PC-3 (cell line): ENCODE measurements at places on chromosomes 11 and 22. TPM values are rescaled to one million over a fixed set of nuclear protein-coding genes. Genes with fewer than 3 reads are reported as not detected.

Gene CENPM
- 75.9 and 77.5 TPM in 2 replicates for total RNA-seq

Gene RFPL3
- not detected in 2 replicates for total RNA-seq

Gene AHNAK
- 287 and 383 TPM in 2 replicates for total RNA-seq

Gene CLMP
- total RNA-seq = 30.4 and 33.0 TPM in 2 replicates

Gene TH
- total RNA-seq = 8.3 and 11.2 TPM in 2 replicates

Gene OR2AG2
- total RNA-seq = 0.15 TPM in 1 of 2 replicates, not detected in the other

Gene MYRF
- total RNA-seq = 5.1 and 7.0 TPM in 2 replicates

Gene PRODH
- total RNA-seq = 0.84 and 2.0 TPM in 2 replicates

Gene ASRGL1
- total RNA-seq = 26.6 and 49.8 TPM in 2 replicates

Gene SYCE3
- 1.3 TPM in 1 of 2 replicates, not detected in the other for total RNA-seq

Gene MYOD1
- total RNA-seq = not detected in 2 replicates

Gene CNIH2
- 2.2 and 5.2 TPM in 2 replicates for total RNA-seq

Gene GAB2
- 7.1 and 10.7 TPM in 2 replicates for total RNA-seq

Gene SERPING1
- total RNA-seq = not detected in 2 replicates

Gene ADORA2A
- total RNA-seq = 0.92 and 1.7 TPM in 2 replicates

Gene BBS1
- 24.4 and 28.4 TPM in 2 replicates for total RNA-seq

Gene RNF215
- 22.6 and 25.2 TPM in 2 replicates for total RNA-seq

Gene TBX1
- total RNA-seq = 15.9 and 18.6 TPM in 2 replicates

Gene LPXN
- total RNA-seq = 12.1 and 20.2 TPM in 2 replicates

Gene GANAB
- total RNA-seq = 274 and 290 TPM in 2 replicates

Gene MFRP
- not detected in 2 replicates for total RNA-seq

Gene CXCR5
- total RNA-seq = not detected in 2 replicates

Gene DERL3
- not detected in 2 replicates for total RNA-seq

Gene FREY1
- 0.15 and 2.1 TPM in 2 replicates for total RNA-seq

Gene GDPD4
- not detected in 2 replicates for total RNA-seq

Gene JAML
- not detected in 2 replicates for total RNA-seq

Gene BACE1
- 16.8 and 27.7 TPM in 2 replicates for total RNA-seq

Gene KMT5B
- 17.5 and 19.0 TPM in 2 replicates for total RNA-seq

Gene PGR
- total RNA-seq = not detected in 2 replicates

Gene CTSF
- 9.4 and 11.8 TPM in 2 replicates for total RNA-seq

Gene CCDC85B
- 207 and 280 TPM in 2 replicates for total RNA-seq

Gene SHISAL1
- total RNA-seq = 1.1 and 2.2 TPM in 2 replicates

Gene TMPRSS6
- total RNA-seq = 0.04 TPM in 1 of 2 replicates, not detected in the other

Gene OR52H1
- total RNA-seq = not detected in 2 replicates

Gene RHOD
- total RNA-seq = 99.9 and 121 TPM in 2 replicates
